ENCODE measurements at places on chromosomes 7 and 10.
A peak's percentile ranks its signal among the peaks of the same experiment; 100 is the strongest.

GRCh38 chr10:22174442-22174841 lies 43.4 kb downstream of the EBLN1 start:
- DNase-seq = no peak

- DNase-seq = no peak
Measured at GRCh38 chr7:80154656-80155333, 20.2 kb downstream of the GNAI1 start.

DNA sequence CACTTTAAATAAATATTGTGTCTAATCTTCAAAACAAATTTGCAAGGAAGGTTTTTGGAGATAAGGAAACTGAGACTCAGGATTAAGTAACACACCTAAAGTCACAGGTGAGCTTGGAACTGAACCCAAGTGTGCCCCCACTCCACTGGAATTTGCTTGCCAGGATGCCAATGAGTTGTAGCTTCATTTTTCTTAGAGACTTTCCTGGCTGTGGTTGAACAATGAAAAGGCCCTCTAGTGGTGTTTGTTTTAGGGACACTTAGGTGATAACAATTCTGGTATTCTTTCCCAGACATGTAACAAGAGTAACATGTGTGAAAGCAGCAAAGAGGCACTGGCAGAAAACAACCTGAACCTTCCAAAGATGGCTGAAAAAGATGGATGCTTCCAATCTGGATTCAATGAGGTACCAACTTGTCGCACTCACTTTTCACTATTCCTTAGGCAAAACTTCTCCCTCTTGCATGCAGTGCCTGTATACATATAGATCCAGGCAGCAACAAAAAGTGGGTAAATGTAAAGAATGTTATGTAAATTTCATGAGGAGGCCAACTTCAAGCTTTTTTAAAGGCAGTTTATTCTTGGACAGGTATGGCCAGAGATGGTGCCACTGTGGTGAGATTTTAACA lies 1.5 kb downstream of the IL6 start:
- DNase-seq = peak; percentile 88

DNA sequence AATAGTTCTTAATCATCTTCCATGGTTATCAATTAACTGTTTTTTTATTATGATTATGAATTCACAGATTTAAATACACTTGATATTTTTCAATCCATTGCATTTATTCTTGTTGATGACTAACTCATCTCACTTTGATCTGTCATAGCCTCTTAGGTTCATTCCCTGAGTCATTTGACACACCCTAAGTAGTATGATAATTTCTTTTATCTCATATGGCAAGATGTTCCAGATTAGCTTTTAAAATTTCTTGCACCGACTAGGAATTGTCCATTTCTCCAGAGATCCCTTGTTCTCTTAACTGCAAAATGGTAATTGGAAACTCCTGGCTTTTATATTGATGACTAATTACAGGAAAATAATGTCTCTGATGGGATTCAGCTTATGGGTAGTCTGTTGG lies 87.6 kb upstream of the CCDC6 start:
- no peak for DNase-seq

All from ACHN (cell line).